ENCODE measurements at places on chromosomes 4 and X.

- DNase-seq: no peak
Measured at GRCh38 chr4:43277003-43277402, 384.5 kb downstream of the GRXCR1 start.

- DNase-seq: no peak
Measured at GRCh38 chrX:20487227-20487626, 220.5 kb upstream of the RPS6KA3 start.

- no peak for DNase-seq
Measured at GRCh38 chr4:186946682-186947294, 223.1 kb upstream of the FAT1 start.

- DNase-seq: no peak
Measured at GRCh38 chrX:74519870-74520269, 94.6 kb downstream of the RLIM start.

GRCh38 chr4:128528793-128529553 is 241.4 kb upstream of the PGRMC2 start:
- DNase-seq: peak; percentile 49

- DNase-seq: no peak
Measured at GRCh38 chrX:31893525-31893924, 821.7 kb upstream of the FTHL17 start.

DNA sequence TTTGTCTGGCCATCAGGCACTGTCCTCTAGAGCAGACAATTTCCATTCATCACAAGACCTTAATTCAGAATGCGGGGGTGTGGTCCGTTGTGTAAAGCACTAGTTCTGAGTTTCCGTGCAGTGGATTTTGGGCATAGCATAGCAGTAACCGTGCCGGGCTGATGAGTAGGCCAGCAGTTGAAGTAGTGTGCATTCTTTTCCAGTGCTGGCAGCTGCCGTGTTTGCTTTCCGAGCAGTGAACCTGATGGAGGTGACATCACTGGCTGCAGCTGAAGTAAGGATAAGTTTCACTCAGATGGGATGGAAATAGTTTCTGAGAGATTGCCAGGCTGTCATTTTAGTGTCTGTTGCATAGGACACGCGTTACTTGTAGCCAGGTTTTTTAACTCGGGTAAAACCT is 107.0 kb upstream of the STIM2 start:
- no peak for DNase-seq

DNA sequence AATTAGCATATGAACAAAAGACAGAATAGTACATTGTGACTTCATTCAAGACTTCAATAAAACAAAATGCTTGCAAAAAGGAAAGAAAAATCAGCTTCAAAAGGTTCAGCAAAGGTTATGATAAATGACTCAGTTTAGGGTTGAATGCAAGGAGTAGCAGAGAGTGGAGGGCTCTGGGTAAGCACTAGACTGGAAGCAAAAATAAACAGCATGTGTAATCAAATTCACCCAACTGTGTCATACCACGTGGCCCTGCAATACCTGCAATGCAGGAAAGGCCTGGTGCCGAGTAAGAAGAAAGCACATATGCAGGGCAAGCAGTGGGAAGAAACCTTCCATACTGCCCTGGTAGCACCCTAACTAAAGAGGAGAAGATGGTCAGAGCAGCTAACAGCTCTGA is 88.7 kb downstream of the ATP11C start:
- DNase-seq: no peak

- DNase-seq: no peak
Measured at GRCh38 chrX:46330513-46330912, 214.7 kb downstream of the ZNF674 start.

- no peak for DNase-seq
Measured at GRCh38 chrX:115499112-115499805, 61.7 kb upstream of the PLS3 start.

GRCh38 chrX:154096140-154097002 is 1.1 kb downstream of the MECP2 start:
- DNase-seq: no peak
